ENCODE measurements at places on chromosomes 2 and 18.

DNA sequence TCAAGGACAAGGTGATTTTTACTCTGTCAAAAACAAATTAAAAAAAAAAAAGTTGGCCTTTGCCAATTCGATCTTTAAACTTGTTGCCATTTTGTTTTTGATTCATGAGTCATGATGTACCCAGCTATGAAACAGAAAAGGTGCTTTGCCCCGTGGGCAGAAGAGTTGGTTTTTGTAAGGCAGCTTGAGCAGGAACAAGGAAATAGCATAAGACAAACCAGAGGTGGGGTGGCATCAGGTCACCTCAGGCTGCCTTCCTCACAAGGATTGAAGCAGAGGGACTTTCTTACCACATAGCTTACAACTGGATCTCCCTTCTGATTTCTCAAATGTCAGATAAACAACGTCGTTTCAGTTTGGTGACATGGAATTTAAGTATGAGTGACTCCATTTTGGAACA lies 123.8 kb downstream of the ARL4C start:
- no peak for DNase-seq

DNA sequence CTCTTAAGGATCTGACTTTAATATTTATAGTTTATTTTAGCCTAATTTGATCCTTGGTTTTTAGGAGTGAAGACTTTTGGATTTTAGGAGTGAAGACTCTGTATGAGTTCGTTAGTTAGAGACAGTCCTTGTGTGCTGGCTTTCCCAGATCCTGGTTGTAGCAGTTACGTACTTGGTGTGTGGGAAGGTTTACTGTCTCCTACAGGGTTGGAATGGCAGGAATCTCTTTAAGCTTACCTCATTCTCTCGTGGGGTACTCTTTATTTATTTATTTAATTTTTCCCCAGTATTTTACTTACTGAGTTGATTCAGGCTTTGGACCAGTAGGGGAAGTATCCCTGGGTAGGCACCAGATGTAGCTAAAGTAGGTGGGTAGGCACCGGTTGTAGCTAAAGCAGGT lies 1.8 kb upstream of the CXCR2 start:
- DNase-seq, result no peak

DNA sequence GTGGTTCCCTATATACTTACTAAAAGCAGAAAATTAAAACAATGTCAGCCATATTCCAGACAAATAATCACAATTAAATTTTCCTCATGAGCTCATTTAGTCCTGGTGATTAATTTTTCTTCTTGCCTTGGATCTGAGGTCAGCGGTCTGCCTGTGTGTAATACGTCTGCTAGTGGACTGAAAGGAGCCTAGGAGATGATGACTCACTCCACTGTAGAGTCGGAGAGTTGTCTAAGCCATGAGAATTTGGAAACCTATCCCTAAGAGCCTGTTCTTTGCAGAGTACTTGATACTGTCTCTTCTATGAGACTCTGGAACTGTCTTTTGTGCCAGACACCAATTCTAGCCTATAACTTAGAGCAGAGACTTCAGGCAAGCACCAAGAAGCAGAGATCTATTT lies 94.2 kb upstream of the RAB27B start:
- no peak for DNase-seq

DNA sequence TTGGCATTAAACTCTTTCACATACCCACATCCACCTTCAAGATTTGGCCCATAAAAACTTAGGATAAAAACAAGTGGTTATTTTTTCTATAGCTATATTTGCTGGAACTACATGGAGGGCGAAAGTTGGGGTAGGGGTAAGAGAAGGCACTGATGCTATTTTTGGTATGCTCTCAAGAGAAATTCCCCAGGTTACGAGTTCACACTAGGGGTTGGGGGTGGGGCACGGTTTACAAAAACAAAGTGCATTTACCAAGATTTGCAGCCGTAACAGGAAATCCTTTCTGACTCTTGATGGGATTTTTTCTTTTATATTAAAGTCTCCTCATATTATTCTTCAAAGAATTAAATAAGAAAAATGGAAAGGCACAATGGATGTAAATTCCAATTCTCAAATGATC lies 6.8 kb downstream of the SERPINE2 start:
- DNase-seq, result no peak

DNA sequence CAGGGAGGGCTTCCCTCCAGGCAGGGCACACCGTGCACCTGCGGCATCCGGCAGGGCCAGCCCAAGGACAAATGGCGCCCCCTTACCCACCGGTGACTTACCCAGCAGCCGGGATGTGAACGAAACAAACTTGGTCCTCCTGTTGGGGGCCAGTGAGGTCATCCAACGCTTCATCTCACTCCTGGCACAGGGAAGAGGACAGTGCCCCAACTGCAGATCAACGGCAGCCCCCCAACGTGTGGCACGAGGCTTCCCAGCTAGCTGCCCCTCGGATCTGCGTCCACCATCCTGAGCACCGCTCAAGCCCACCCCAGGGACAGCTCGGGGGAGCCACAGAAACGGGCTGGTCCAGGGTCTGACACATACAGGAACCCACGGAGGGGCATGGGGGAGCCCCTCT lies 12.0 kb downstream of the SNORC start:
- no peak for DNase-seq

- DNase-seq, result no peak
Measured at GRCh38 chr2:227545990-227546389, 52.7 kb upstream of the SCYGR2 start.

- DNase-seq, result no peak
Measured at GRCh38 chr2:201859949-201860348, 53.6 kb downstream of the CDK15 start.

- DNase-seq, result no peak
Measured at GRCh38 chr2:217729421-217730053, 273.3 kb downstream of the TNS1 start.
